Bronchial epithelial cell (primary cell): ENCODE measurements at places on chromosomes 4 and X.

GRCh38 chr4:7785017-7785416 is 154.6 kb downstream of the AFAP1 start:
- no peak for DNase-seq

- no peak for DNase-seq
Measured at GRCh38 chr4:56655209-56655626, 25.9 kb downstream of the HOPX start.

DNA sequence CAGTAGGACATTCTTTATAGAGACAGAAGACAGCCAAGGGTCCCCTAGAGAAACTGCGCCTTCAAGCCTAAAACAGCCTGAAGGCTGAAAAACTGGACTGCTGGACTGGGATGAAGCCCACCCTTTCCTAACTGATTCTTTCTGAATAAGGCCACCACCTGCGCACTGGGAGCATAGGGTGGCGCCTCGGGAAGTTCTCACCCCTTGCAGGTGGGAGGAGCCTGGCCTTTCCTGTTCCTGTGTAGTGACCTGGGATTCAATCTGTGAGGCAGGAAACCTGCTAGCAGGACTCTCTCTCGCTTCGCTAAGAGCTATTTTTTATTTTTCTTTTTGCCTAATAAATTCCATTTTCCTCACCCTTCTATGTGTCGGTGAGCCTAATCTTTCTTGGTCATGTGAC is 61.8 kb upstream of the KLHL13 start:
- DNase-seq, result no peak

- DNase-seq, result no peak
Measured at GRCh38 chr4:182662551-182662950, 254.6 kb downstream of the DCTD start.

- peak; percentile 85 for DNase-seq
Measured at GRCh38 chr4:41185614-41186592, 28.4 kb downstream of the APBB2 start.

DNA sequence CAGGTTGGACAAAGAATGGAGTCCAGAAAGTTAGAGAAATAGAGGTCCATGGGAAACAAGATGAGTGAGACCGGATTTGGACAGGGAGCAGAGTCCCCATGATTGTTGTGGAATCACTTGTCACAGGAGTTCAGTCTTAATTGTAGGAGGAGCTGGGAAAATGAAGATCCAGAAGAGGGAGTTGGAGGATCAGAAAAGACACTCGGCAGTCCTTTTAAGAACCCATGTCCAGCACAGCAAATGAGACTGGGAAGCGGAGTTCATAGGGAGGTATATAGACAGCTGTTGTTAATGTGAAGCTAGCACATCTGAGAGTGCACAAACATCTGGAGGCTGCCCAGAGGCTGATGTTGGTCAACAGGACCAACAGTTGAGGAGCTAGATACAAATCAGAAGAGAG is 111.4 kb upstream of the RXFP1 start:
- DNase-seq, result peak; percentile 58

DNA sequence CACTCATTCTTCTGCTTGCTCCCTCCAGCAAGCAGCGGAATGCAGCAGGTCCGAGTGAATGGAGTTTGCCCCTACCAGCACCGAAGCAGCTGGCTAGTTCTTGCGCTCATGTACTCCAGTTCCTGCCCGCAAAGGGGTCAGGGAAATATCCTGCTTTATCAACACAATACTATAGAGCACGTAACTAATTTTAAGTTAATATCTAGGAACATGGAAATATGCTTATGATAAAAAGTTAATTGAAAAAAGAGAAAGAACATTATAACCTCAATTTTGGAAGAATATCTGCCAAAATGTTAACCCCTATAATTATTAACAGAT is 195.6 kb downstream of the SNCA start:
- no peak for DNase-seq

DNA sequence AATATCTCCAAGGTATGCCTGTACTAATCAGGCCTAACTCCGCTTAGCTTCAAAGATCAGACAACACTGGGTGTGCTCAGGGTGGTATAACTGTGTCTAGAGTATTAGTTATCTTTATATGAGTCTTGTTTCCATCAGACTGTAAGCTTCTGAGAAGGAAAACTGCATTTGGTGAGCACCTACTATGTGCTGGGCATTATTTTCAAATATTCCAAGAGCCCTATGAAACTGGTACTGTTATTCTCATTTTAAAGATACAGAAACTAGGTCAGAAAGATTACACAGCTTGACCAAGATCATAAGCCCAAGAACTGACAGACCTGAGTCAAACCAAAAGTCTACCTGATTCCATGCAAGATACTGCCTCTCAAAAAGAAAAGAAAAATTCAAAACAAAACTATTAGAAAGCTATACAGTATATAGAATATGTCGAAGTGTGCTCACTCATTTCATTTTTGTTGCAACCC is 44.4 kb downstream of the LRBA start:
- DNase-seq, result no peak

DNA sequence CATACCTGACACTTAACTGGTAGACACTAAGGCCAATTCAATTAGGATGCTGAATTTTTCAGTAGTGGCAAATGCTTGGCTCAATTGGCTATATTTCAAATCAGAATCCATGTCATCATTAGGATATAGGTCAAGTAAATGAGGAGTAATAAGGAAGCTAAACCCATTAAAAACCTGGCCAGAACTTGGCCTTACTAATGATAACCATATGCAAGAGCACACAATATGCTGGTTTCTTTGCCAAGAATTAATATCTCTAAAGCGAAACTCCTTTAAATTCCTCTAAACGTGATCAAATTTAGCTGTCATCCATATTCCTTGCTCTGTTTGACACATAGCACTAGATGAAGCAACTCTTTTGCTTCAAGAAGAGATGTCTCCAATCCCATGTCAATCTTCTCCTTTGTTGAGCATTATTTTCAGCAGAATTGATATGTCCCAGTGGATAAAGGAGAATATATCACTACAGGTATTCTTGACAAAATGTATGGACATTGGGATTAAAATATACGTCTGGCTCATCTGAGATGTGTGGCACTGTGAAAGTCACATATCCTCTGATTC is 206.1 kb upstream of the ANKRD50 start:
- DNase-seq, result no peak

DNA sequence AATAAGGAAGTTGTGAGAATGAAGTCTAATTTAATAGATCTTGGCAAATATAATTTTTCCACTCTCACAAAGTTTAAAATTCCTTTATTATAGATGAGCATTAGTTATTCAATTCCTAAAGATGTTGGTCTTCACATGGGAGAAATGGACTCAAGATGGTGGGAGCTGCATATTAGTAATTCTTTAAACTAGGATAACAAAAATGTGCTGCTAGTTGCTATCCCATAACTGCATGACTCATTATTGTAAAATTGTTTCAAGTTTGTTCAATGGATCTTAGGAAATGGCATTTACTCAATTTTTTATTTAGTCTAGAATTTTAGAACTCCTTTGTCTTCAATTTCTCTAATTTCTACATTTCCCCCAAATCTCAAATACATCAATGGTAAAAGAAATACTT is 155.8 kb downstream of the ATP10D start:
- peak; percentile 22 for DNase-seq

DNA sequence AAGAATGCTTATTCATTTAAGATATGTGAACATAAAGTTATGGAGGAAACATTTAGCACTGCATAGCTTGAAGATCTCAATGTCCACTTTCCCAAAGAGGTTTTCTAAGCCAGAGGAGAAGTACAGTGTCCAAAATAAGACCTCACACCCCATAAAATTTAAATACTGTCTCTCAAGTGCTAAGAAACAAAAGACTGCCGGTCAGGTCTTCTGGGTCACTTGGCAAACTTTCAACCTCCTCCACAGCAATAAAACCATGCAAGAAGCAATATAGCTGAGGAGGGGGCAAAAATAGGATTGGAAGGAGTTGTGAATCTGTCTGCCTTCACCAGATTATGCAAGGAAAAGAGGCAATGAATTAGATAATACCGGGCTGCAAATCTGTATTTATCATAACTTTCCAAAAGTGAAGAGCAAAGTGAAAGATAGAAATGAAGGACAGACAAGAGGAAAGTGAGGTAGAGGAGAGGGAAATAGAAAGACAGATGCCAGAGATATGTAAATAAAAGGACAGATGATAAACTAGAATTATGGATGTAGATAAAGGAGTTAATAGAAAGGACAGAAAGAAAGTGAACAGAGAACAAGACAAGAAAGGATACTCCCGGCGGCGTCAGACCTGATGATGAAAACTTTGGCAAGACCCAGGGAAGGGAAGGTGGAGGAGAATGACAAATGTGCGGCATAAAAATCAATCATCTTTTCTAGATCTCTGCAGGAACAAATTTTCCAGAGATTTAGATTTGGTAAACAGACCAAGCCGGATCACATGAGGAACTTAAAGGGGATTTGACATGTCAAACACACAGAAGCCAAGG is 152.7 kb upstream of the FAM241A start:
- DNase-seq, result no peak

DNA sequence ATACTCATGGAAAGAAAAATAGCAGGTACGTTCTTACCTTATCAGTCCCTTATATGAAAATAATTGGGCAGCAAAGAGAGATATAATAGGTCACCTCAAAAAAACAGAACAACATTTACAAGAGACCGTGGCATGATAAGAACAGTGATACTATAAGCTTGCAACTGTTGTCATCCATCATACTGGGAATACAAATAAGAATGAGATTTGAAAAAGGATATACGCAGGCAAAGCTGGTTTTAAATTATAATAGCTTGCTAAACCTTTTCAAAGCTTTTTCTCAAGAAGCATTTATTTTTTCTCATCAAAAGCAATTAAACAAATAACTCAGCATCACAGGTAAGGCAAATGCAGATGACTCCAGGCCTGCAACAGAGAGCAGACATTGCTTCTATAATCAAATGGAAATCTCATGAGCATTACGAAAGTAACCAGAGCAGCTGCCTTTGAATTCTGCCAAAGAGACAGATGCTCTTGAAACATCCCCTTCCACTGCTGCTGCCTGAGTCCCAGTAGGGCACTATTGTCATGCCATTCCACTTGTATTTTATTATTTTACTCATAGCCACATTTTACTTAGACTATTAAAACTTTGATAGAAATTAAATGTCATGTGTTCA is 620.6 kb upstream of the GNPDA2 start:
- no peak for DNase-seq

DNA sequence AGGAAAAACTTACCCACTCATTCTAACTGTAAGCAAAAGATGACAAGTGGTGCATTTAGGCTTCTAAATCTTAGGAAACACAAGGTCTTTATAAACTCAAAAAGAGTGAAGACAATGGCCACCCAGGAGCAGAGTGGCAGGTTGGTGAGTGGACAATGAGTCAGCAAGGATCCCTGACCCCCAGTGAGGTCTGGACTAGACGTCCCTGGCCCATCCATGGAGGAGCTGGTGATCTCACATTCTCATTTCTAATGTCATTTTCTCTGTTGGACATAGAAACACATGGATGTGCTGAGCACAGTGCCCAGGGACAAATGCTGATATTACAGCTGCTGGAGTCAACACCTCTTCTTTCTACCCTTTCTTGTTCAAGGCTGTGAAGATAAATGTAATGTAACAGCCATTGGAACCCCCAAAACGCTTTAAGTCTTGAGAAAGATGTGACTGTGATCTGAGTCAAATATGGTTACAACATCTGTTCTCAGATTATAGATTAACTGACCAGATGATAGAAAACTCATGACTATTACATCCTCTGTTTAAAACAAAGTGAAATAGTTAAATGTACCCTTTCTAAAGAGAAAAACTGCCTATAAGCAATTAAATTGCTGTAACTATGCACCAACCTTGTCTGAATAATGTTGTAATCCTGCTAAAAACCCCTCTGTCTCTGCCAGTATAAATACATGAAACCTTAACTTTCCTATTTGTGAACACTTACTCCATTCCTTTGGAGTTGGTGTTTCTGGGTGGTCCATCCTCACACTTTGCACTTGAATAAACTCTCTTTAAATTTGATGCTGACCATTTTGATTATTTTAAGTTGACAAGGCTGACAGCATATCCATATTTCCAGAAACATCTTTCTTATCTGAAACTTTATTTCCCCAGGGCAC is 92.7 kb downstream of the USP46 start:
- no peak for DNase-seq

DNA sequence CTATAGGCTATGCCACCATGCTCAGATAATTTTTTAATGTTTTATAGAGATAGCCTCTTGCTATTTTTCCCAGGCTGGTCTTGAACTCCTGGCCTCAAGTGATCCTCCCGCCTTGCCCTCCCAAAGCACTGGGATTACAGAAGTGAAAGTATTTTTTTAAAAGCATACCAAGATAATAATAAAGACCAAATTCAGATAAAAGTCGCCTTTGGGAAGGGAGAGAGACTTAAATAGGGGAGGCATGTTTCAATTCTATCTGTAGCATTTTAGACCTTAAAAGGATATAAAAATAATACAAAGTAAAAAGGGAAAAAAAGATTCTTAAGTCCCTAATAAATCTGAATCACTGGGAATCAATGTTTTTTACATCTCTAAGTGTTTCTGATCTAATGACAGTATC is 108.9 kb downstream of the AFAP1 start:
- DNase-seq, result no peak

DNA sequence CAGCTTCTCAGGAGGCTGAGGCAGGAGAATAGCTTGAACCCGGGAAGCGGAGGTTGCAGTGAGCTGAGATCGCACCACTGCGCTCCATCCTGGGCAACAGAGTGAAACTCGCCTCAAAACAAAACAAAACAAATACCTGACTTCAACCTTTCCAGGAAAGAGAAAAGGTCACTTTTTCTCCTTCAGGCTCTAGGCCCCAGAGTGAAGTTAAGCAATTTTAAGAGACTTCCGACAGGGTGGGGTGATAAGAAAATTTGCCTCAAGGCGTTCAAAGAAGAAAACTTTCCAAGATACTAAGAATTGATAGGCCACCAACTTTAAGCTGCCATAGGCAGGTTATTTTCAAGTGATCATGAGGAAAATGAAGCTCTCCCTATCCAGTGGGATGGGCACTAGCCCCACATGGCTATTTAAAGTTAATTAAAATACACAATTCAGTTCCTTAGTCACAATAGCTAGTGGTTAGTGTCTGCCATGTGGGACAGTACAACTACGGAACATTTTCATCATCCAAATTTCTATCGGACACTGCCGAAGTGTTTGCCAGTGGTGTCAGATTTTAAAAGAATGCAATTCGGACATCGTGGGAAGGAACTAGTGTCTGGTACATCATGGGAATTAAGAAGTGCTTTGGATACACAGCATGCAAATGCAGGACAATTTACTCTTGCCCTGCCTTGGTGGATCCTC is 33.0 kb downstream of the SMS start:
- DNase-seq, result no peak

- no peak for DNase-seq
Measured at GRCh38 chr4:136823020-136823419, 709.3 kb downstream of the PCDH18 start.
